ENCODE measurements at places on chromosomes 12 and 14. TPM values are rescaled to one million over a fixed set of nuclear protein-coding genes. Genes with fewer than 3 reads are reported as not detected.

DNA sequence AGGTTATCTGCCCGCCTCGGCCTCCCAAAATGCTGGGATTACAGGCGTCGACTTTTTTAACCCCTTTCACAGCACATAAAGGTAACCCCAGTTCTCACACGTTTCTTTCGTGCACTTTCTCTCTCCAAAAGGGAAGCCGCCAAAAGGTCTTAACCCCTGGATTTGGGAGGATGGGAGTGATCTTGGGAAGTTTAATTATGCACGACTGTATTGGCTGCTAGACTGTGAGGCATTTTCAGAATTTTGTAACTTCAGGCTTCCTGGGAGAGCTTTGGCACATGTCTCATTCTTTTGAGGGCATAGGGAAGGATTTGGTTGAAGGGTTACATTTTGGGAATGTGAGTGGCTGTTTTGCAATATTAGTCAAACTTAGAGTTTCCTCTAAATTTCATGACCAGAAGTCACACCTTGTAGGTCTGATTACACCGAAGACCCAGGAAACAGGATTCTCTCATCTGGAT lies 1.4 kb upstream of the SMARCC2 start:
- DNase-seq, result no peak

DNA sequence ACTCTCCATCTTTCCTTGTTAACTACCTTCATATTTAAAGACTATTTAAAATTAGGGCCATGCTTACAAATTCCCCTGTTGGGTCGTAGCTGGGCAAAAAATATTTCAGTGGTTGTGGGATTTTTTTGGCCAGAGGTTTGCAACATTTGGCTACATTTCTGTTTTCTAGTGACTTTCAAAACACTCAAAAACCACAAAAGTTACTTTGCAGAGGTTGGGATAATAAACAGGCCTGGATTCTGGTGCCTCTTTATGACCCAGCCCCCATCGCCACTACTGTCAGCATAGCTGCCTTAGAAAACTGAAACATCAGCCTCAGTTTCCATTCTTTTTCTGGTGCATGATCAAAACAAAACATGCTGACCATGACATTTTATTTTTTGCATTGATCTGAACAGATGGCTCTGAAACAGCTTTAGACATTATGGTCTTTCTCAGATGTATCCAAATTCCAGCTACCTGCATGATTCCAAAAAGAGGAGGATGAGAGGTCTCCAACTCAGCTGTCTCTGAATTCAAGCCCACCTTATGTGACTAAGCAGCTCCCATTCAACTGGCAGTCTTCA lies 5.2 kb downstream of the DPF3 start:
- no peak for DNase-seq

- no peak for DNase-seq
These were observed 52.9 kb downstream of the SEL1L start for GRCh38 chr14:81480741-81481140.

DNA sequence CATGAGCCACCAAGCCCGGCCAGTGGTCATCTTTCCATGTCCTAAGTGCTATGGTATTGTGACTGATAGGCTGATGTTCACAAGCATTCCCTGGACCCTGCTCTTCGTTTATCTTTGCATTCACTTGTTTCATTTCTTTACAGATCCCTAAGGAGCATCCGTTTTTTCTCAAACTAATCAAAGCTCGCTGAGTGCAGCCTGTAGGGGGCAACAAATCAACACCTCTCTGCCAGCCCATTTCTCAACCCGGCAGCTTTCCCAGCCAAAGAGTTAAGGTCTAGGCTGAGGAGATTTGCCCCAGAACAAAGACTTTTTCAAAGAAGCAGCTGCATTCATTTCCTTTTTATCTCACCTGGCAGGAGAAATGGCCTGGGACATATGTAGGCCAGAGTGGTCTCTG lies 12.1 kb downstream of the SIRT4 start:
- DNase-seq, result no peak

- DNase-seq, result no peak
These were observed 201.5 kb downstream of the DACT1 start for GRCh38 chr14:58839233-58839632.

DNA sequence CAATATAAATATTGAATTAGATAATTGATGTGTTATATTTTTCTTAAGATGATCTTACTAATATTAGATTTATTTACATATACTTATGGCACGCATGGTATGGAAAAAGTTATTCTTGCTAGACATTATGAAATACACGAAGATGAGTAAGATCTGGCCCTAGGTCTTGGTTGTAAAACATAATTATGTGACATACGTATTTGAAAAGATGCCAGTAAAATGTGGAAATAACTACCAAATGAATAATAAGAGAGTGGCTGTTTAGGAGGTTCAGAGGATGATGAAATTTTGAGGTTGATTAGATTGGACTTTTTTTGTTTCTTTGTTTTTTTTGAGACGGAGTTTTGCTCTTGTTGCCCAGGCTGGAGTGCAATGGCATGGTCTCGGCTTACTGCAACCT lies 41.3 kb downstream of the FANCM start:
- no peak for DNase-seq

DEGS2 gene
- total RNA-seq, result 0.16 TPM

RPGRIP1 gene
- total RNA-seq, result not detected

All from activated T-helper 2 cell treated with anti-CD3 and anti-CD28 coated beads, Interferon-gamma antibody, Interleukin-2, Interleukin-4, amounts not matched to agents 10 μg/mL and 5 μg/mL and 100 μg/mL, durations not matched to agents 14 hours and 24 hours and 36 hours (primary cell).